ENCODE measurements at places on chromosomes 2 and 18.

GRCh38 chr2:111994042-111994441 lies 61.0 kb upstream of the TMEM87B start:
- no peak for DNase-seq

- DNase-seq = no peak
Measured at GRCh38 chr2:173032032-173032431, 43.6 kb upstream of the MAP3K20 start.

GRCh38 chr2:5983511-5984272 lies 291.5 kb downstream of the SOX11 start:
- DNase-seq = no peak

DNA sequence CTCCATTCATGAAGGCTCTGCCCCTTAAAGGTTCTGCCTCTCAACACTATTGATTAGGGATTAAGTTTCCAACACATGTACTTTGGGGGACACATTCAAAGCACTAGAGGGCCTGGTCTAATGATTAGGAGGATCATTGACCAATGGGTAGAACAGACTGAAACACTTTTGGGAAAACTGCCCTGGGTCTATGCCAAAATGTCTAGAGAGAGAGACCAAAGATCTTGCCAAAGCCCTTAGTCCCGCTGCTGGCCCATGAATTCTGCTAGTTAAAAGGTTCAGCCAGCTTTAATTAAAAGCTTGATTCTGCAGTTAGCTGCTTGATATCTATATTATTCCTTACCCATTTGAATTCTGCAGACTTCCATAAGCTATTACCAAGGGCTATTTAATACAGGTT lies 613.2 kb downstream of the SLC4A3 start:
- DNase-seq = no peak

DNA sequence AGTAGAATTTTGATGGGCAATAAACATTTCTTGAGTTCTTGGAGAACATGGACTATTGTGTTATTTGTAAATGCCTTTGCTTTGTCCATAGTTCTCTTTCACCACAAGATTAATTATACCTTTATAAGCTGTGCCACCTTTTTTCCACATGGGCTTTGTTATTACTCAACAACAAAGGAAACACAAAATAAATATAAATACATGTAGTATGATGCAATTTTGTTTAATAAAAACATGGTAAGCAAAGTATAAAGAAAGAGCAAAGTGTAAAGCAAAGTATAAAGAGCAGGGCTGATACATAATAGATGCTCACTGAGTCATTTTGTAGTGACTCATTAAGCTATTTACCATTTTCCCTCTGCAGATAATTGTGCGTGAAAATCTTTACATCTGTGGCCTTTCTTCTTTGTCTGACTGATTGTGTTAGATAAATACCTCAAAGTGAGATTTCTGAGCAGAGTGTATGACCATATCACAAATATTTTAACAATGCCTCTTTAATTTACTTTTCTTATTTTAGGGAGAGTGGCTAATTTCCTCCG lies 80.9 kb downstream of the CERS6 start:
- no peak for DNase-seq

DNA sequence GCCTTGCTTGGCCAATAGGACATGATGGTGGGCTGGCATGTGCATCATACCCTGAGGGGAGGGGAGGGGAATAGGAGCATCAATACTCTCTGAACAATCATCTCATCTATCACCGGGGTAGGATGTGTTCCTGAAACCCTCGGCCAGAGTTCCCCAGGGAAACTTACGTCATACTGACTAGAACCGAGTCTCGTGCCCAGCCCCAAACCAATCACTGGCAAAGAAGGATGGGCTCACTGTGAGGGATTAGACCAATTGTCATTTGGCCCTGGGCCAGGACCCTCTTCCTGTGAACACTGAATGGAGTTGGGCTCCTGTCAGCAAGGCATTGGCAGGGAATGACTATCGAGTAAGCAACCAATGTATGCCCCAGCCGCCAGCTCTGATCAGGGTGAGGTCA lies 261.5 kb downstream of the MYCN start:
- DNase-seq = no peak

- no peak for DNase-seq
Measured at GRCh38 chr2:71674158-71674851, 220.9 kb downstream of the DYSF start.

DNA sequence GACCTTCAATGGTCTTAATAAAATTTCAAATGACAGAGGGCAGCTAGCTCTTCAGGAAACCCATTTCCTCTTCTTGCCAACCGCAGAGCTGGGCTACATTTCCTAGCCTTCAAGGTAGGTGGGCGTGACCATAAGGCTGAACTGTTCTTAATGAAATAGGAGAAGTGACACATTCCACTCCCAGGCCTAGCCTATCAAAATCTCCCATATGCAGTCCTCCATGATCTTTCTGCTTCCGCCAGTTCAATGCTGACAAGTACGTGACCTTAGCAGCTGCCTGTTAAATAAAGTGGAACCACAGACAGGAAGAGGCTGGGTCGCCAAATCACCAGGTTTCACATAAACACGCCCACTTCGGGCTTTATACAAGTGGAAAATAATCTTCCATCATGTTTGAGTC lies 13.2 kb downstream of the SERPINE2 start:
- no peak for DNase-seq

GRCh38 chr2:176470713-176471112 lies 201.5 kb downstream of the MTX2 start:
- no peak for DNase-seq

DNA sequence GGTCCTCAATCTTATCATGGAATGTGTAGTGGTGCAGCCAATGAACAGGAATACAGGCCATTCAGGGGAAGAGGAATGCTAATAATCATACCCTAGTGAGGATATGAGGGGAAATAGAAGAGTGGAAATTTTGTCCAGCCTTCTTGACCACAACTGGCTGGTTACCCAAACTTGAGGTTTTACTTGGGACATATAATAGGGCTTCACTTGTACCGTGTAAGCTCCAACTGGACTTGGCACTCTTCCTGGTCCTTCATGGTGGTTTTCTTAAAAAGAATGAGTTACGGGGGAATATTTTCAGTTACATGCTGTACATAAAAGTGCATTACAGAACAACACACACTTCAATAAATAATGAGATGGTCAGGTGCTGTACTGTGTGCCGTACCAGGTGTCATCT lies 234.9 kb upstream of the RASGRP3 start:
- DNase-seq = no peak

- DNase-seq = no peak
Measured at GRCh38 chr2:30239308-30239985, 8.1 kb downstream of the LBH start.

GRCh38 chr18:2968606-2969005 lies 44.3 kb downstream of the LPIN2 start:
- no peak for DNase-seq

DNA sequence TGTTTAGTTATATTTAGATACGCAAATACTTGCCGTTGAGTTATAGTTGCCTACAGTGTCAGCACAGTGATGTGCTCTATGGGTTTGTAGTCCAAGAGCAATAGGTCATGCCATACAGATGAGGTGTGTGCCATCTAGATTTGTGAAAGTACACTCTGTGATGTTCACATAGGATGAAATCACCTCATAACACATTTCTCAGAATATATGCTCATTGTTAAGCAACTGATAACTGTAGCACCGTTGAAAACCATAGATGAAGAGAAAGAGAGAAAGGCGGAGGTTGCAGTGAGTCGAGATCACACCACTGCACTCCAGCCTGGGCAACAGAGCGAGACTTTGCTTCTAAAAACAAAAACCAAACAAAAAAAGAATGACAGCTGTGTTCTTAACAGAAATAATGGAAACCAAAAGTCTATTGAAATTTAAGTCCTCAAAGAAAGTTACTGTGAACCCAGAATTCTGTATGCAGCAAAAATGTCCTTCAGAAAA lies 9.5 kb downstream of the DGKD start:
- DNase-seq = no peak

GRCh38 chr2:33084433-33084832 lies 137.7 kb downstream of the LTBP1 start:
- no peak for DNase-seq

DNA sequence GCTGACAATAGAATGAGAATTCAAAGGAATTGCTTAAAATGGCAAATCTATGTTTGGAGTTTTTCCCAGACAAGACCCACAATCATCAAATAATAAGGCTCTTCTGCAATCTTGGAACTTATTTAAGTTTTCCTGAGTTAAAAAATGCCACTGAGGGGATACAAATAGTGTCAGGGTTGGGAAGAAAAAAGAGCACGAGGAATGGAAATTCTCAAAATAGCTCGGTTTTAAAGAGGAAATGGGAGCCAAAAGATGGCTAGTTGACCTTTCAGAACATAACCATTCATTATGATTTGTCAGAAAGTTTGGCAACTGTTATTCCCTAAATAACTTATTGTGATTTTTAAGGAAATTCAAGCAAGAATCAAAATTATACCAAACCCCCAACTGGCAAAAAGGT lies 127.7 kb downstream of the RAPGEF4 start:
- DNase-seq = no peak

- no peak for DNase-seq
Measured at GRCh38 chr2:43060390-43061016, 165.9 kb downstream of the ZFP36L2 start.

DNA sequence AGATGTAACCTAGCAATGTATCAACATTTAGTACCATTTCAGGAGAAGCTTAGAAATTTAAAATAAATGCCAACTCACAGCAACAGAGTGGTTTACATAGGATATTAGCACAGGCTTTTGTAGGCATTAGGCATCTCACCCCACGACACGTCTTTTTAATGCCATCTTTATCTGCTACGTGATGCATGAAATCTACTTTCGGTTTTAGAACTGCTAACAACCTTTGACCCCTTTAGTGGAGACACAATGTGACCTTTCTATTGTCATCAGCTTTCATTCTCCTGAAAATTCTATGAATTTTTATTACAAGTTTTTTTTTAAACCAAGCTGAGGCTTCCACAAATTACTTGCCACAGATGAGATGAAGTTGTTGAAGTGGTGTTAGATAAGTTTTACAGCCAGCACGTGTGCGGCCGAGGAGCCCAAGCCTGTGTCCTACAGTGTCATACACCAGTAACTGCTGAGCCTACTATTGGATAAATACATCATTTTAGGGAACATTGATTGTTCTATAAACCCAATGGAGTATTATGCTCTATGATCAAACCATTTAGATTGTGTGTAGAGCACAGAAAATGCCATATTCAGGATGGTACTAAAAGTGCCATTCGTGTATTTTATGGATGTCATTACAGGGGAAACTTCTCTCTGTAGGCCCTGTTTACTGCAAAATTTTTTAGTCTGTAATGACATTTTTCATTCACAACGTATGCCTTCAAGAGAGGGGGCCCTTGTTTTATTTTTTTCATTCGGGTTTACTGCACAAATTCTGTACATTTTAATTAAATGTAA lies 151.6 kb downstream of the PTGR3 start:
- no peak for DNase-seq

DNA sequence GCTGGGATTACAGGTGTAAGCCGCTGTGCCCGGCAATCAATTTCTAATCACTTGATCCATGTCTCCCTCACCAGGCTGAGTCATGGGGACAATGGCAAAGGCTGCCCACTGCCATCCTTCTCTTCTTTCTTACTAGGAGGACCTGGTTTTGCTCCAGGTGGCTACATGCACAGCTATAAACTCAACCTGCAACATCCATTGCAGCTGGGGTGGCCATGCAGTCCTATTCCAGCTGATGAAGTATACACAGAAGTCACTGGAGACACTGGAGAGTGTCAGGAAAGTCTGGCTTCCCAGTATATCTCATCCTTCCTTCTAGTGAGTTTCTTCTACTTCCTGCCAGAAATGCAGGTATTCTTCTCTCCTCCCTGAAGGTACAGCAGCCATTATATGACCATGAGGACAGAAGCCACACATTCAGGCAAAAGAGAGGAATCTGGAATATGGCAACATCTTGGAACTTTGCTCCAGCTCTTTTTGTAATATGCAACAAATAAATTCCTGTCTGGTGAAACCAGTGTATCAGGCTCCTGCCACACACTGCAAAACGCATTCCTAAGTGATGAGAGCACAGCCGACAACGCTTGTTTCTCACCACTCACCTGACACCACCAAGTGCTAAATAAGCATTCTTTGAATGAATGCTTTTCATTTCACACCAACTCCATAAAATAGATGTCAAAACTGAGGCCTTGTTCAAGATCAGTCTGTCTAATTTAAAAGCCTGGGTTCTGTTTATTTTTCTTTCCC lies 32.3 kb downstream of the SCTR start:
- no peak for DNase-seq
